ENCODE measurements at places on chromosomes 2 and 18.

DNA sequence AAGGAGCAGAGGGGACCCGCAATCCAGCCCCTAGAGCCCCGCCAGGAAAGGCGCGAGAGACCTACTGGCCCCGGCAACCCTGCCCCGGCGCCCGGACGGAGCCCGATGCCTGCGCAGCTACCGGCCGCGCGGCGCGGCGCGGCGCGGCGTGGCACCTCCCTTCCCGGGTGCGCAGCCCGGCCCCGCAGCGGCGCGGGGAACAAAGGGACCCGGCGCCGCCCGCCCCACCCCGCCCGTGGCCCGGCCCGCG lies 307 bp downstream of the CDH2 start:
- no peak for DNase-seq

GRCh38 chr2:48449073-48449840 lies 80.7 kb upstream of the STON1 start:
- no peak for DNase-seq

- peak; percentile 94 for DNase-seq
Measured at GRCh38 chr2:207710814-207711740, at the start of gene CCNYL1. CCNYL1 (plus strand) TSS chr2:207711640; CDS start chr2:207711897, 257 bp downstream.

DNA sequence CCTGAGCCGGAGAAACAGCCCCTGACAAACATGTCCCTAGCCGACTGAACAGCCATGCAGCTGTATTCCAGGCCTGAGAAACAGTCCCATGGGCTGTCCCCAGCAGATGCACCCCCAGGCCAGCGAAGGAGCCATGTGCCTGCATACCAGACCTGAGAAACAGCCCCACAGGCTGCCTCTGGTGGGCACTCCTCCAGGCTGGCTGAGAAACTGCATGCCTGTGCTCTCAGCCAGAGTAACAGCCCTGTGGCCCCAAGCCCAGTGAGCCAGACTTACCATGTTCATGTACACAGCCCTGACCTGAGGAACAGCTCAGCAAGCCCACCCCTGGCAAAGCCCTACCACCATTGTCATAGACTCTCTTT lies 24.8 kb downstream of the BOLL start:
- DNase-seq, result no peak

- DNase-seq, result no peak
Measured at GRCh38 chr2:123163398-123163797, 861.7 kb upstream of the CNTNAP5 start.
